ENCODE measurements at places on chromosomes 7 and 10.

DNA sequence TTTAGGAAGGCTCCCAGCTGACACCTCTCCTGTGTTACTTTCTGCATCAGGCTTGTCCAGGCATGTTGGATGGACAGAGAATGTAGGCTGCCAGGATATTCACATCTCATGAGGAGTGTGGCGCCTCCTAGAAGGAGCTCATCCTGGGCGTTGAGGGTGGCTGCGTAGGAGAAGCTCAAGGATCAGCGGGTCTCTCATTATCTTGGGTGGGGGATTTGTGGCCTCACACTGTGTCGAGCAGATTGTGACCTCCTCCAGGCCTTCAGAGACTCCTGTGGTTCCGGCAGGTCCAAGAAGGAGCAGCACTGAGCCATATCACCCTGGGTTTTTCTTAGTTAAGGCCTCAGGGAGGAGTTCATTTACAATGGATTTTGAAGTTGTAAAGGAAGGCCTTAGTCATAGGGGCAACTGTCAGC lies 8.7 kb upstream of the COBL start:
- no peak for DNase-seq

DNA sequence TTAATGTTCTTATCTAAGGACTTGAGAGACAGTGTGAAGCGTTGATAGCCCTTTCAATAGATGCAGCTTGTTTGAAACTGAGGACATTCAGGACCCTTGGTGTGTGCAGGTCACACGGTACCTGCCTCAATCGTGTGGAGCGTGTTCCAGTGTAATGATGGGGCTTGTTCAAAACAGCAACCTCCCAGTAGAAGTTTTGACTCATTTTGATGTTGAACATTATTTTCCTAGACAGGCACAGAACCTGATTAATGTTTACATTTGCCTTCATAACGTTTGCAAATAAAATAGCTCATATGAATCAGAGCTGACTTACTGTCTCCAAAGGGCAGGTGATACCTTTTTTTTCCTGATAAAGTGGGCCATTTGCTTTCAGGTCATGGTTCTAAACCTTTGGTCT lies 21.3 kb downstream of the RBM17 start:
- DNase-seq, result no peak

- no peak for DNase-seq
These were observed 752.0 kb downstream of the GRID1 start for GRCh38 chr10:85614566-85614965.

DNA sequence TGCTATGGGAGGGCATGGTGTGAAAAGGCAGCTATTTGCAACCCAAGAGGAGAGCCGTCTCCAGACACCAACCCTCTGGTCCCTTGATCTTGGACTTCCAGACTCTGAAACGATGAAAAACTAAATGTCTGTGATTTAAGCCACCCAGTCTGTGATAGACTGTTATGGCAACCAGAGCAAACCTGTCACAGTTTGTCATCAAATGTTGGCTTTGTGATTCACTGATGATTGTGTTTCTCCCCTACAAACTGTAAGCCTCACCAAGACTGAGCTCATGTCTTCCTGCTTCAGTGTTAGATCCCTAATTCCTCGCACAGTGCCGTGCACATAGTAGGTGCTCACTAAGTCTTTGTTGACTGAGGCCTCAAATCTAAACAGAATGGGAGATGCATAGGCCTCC lies 224.6 kb upstream of the PITRM1 start:
- DNase-seq, result no peak

DNA sequence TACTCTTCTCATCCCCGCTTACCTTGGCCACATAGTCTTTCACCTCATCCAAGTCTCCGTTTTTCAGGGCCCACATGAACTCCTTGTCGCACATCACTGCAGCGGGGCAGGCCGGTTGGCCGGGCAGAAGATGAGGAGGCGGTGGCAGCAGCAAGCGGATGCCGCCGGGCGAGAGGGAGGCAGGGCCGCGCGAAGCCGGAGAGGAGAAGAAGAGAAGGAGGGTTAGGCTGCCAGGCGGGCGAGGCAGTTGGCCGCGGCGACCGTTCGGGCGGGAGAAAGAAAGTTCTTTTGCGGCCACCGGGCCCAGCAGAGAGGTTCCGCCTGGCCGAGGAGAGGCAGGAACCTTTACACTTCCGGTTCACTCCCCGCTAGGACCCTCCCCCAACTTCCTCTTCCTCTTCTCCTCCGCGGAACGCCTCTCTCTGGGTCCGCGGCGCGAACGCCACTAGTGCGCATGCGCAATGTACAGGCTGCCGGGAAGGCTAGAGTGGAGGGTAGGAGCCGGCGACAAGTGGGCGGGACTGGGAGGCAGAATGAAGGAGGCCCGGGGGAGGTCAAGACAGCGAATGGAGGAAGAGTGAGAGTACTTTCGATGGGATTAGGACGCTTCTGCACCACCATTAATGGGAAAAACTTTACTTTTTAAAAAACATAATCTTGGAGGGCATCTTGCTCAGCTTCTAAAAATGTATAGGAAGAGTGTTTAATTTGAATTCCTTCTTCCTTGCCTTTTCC lies at the start of gene MTPN:
Gene MTPN, minus strand, starts transcription at position 353 of the 735 bp plus-strand sequence. Its CDS starts 259 bp downstream, at position 94.
- peak; percentile 100 for DNase-seq

GRCh38 chr7:79504607-79505389 lies 51.3 kb upstream of the MAGI2 start:
- no peak for DNase-seq

DNA sequence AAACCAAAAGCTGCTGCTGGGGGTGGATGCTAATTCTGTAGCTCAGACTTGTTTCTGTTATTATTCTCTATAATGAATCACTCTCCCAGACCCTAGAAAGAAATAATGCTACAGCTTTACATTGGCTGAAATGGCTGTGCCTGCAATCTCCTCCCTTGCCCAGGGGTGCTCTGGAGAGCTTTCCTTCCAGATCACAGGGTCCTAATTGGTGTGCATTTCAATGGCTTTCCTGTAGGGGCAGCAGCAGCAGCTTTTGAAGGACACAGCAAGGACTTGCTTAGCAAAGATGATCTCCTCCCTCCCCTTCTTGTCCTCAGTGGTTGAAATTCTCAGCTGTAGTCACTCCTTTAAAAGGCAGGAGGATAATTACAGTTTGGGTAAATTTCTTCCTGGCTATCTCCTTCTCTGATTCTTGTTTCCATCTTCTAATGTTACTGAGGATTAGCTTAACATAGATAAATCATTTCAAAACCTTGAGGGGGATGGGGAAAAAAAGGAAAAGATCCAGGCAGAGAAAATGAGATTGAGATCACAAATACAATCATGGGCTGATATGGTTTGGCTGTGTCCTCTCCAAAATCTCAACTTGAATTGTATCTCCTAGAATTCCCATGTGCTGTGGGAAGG lies 120.2 kb upstream of the CTTNBP2 start:
- DNase-seq, result no peak

- no peak for DNase-seq
These were observed 27.1 kb upstream of the GJD4 start for GRCh38 chr10:35577926-35578617.

- DNase-seq, result no peak
These were observed 11.9 kb downstream of the ZNF862 start for GRCh38 chr7:149850007-149850594.

DNA sequence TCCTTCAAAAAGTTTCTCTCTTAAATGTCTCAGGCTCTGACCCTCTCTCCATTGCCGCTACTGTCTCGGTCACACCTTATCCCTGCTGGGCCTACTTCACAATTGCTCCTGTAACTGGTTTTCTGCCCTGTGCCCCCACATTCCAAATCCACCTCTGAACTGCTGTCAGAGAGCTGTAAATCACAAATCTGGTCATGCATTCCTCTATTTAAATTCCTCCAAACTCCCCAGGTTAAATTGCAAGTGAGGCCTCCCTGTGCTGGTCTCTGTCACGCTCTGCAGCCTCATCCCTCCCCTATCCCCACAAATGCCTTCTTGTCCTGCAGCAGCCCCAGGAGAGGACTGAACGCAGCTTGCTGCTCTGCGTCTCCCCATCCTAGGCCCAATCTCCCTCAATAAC lies 40.4 kb upstream of the CDCA7L start:
- no peak for DNase-seq

- DNase-seq, result no peak
These were observed 575.6 kb downstream of the ARL4A start for GRCh38 chr7:13262929-13263530.

Data from lower leg skin (tissue), 4 donors.